ENCODE measurements at places on chromosomes 2 and 18.

DNA sequence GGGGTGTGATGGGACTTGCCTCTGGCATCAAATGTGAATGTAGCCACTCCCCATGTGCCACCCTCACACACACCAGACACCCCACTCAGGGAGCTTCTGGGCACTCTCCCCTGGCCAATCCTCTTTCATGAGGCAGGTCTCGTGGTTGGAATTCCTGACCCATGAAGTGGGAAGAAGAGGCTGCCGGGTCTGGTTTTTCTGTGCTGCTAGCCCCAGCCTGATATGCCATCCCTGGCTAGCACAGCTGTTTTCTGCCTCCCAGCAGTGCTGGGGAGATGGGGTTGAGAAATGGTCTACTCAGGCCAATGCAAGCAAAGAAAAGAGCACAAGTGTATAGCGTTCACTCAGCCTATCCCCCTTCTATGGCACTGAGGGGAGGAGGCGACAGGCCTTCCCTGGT, 1.2 kb upstream of the C2orf72 start:
- DNase-seq: no peak

DNA sequence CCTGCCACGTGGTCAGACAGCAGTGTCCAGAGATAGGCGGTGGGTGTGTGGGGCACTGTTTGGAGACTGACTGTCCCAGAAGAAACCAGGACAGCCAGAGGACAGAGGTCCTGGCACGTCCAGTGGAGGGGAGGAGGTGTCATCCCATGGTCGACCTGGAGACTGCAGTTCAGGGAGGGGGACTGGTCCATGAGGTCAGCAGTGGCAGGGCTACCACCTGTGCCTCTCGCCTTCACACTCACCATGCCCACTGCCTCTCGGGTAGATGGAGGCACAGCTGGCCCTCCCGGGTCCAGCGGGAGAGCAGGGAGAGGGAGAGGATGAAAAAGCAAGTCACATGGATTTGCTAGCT, 53.9 kb downstream of the INHBB start:
- no peak for DNase-seq

DNA sequence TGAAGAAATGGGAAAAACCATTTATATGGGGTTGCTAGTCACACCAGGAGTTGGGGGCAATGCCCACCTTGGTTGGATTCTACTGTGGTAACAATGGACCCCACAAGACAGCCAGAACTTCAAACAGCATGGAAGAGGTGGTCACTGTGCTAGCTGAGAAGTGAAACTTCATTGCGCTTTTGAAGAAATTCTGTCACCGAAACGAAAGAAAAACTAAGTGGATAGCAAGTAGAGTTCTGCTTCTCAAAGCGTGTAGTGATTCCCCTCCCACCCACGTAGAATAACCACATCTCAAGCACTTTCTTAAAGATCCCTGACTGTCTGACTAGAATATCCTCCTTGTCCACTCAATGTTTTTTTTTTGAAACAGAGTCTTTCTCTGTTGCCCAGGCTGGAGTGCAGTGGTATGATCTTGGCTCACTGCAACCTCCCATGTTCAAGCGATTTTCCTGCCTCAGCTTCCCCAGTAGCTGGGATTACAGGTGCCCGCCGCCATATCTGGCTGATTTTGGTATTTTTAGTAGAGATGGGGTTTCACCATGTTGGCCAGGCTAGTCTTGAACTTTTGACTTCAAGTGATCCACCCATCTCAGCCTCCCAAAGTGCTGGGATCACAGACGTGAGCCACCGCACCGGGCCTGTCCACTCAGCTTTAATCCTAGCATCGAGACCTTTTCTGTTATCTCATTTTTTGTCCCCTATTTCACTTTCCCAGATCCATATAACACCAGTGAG, 30.1 kb upstream of the CCL20 start:
- DNase-seq: no peak

- DNase-seq: no peak
Measured at GRCh38 chr2:69291004-69291650, 95.9 kb downstream of the GFPT1 start.

- no peak for DNase-seq
Measured at GRCh38 chr2:213995400-213996105, 415.3 kb upstream of the VWC2L start.
